IMR-90 (cell line): ENCODE measurements at places on chromosomes 11 and 22. TPM values are rescaled to one million over a fixed set of nuclear protein-coding genes. Genes with fewer than 3 reads are reported as not detected.

DNA sequence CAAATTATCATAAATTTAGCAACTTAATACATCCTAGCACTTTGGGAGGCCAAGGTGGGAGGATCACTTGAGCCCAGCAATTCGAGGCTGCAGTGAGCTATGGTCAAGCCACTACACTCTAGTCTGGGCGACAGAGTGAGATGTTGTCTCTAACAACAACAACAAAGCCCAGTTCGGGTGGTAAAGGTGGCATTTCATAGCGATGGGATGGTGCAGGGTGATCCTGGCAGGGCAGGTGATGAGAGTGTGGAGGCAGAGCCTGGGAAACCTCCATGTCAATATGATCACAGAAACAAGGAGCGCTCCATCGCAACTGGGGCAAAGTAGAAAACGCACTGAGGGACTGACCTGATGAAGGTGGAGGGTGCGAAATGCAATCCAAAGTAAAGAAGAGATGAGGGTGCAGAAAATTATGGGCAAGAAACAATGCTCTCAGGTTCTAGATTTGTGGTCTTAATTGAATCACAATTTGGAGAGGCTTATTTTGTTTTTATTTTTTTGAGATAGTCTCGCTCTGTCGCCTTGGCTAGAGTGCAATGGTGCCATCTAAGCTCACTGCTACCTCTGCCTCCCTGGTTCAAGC is 32.8 kb upstream of the CLDN5 start:
- no peak for DNase-seq

- DNase-seq = no peak
These were observed 103.8 kb upstream of the PARVA start for GRCh38 chr11:12273618-12273995.

- DNase-seq = no peak
These were observed 11.6 kb upstream of the SLC5A1 start for GRCh38 chr22:32031466-32031865.

DNA sequence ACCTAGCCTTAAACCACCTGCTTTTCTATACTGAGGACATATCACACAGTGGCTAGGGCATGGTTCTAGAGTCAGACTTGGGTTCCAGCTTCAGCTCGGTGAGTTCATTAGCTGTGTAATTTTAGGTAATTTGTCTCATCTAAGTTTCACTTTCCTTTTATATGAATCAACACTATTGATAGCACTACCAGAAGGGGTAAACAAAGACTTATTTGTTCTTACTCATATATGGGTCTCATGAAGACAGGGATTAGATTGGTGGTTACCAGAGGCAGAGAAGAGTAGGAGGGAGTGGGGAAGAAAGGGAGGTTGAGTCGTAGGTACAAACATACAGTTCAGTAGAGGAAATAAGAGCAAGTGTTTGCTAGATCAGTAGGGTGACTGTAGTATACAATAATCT is 924.7 kb downstream of the OPCML start:
- DNase-seq = no peak

GRCh38 chr22:36293606-36294292 is 40.8 kb downstream of the APOL1 start:
- DNase-seq = no peak

- no peak for DNase-seq
These were observed 4.8 kb downstream of the ARFGAP2 start for GRCh38 chr11:47171856-47172255.

DNA sequence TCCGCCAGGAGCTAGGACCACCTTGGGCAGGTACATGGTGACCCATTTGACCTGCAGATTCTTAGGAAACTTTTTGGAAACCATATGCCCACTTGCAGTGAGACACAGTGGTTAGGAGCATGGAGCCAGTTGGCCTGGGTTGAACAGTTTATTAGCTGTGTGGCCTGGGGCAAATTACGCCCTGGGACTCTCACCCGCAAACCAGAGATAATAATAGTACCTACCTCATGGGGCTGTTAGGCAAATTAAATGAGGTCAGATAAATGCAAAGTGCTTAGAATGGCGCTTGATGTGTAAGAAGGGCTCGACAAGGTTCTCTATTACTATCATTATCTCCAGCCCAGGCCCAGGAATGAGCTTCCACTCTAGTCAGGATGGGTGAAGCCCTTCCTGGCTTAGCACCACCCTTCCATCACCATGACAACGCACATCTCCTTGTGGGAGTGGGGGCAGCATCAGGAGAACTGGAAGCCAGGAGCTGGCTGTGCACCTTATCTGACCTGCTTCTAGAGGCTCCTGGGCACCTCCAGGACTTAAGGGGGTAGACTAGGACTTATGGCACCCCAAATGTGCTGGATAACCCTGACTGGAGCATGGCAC is 5.1 kb downstream of the SYT12 start:
- DNase-seq = no peak

DNA sequence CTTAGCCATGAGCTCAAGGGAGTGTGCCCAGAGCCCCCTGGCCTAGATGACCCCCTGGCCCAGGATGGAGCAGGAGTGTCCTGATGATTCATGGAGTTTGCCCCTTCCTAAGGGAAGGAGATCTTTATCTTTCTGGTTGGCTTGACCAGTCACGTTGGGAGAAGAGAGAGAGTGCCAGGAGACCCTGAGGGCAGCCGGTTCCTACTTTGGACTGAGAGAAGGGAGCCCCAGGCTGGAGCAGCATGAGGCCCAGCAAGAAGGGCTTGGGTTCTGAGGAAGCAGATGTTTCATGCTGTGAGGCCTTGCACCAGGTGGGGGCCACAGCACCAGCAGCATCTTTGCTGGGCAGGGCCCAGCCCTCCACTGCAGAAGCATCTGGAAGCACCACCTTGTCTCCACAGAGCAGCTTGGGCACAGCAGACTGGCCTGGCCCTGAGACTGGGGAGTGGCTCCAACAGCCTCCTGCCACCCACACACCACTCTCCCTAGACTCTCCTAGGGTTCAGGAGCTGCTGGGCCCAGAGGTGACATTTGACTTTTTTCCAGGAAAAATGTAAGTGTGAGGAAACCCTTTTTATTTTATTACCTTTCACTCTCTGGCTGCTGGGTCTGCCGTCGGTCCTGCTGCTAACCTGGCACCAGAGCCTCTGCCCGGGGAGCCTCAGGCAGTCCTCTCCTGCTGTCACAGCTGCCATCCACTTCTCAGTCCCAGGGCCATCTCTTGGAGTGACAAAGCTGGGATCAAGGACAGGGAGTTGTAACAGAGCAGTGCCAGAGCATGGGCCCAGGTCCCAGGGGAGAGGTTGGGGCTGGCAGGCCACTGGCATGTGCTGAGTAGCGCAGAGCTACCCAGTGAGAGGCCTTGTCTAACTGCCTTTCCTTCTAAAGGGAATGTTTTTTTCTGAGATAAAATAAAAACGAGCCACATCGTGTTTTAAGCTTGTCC is 14.3 kb downstream of the ADORA2A start:
- DNase-seq = no peak

The ANKK1 gene
- total RNA-seq = not detected in 2 replicates

The SLC5A12 gene
- not detected in 2 replicates for total RNA-seq

The HOATZ gene
- not detected in 2 replicates for total RNA-seq

The MAPK8IP2 gene
- under 0.01 TPM in 2 replicates for total RNA-seq
